ENCODE measurements at places on chromosomes 4 and X. TPM values are rescaled to one million over a fixed set of nuclear protein-coding genes. Genes with fewer than 3 reads are reported as not detected.

Gene RTL3
- 2.8 TPM for total RNA-seq

Gene MAGEC1
- not detected for total RNA-seq

Gene LRCH2
- 40.3 TPM for total RNA-seq

Gene MID1
- 47.2 TPM for total RNA-seq

Gene FMR1NB
- total RNA-seq, result not detected

Gene IDUA
- total RNA-seq, result 7.9 TPM
